GM12864 (cell line): ENCODE measurements at places on chromosomes 11 and 22.

GRCh38 chr11:26350002-26350401 lies 18.1 kb downstream of the ANO3 start:
- no peak for DNase-seq

GRCh38 chr11:114180301-114181055 lies 115.7 kb upstream of the NNMT start:
- no peak for DNase-seq

- DNase-seq = no peak
These were observed 98.2 kb upstream of the BID start for GRCh38 chr22:17872471-17872870.

DNA sequence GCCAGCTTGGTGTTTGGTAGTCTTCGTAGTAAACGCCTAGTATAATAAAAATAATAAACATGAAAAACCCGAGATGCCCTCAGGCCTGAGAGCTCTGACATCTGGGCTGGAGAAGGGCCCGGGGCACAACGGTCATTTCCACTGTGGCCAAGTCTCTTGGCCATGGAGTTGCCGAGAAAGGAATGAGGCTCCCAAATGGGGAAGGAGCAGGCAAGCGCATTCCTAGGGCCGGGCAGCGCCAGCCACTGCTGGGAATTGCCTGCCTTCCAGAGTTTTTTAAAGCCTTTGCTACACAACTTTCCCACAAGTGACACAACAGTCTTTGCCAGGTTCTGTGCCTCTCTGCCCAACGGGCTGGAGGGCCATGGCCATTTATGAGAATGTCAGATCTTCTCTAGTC lies 103.4 kb downstream of the NAV2 start:
- DNase-seq = no peak

GRCh38 chr11:73570415-73571114 lies 27.3 kb downstream of the FAM168A start:
- no peak for DNase-seq

DNA sequence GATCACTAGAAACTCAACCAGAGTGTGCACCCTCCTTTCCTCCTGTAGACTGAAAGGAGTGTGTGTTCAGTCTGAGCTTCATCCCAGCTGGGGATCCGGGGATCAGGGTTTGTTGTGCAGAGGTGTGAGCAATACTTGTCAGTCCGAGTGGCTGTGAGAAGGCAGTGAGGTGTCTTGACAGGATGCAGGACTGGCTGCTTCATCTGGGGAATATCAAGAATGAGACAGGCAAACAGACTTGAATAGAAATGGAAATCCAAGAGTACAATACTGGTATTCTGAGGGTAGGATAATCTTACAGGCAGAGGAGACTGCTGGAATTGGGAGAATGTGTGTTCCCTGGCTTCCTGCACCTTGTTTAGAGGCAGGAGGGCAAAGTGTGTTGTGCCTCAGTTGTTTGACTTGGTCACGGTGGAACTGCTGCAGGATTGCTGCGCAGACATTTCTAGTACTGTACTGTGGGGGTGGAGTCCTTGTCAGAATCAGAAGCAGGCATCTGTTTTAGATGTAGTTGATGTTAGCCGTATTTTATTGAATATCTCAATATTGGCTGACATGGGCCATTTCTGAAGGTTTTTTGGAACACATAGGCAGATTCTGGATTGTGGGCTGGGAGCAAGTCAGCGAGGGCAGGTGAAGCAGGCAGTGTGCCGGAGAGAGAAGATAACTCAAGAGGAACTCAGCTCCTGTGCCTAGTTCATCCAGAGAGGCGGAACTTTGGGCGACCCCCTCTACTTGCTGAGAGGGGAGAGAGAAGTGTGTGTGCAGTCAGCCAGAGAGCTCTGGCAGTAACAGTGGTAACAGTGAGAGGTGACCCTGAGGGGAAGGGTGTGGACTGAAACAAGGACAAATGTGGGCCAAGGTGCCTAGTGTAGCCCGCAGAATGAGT lies 27.1 kb upstream of the GRK2 start:
- no peak for DNase-seq

GRCh38 chr11:61142424-61142823 lies 18.8 kb downstream of the VPS37C start:
- no peak for DNase-seq

DNA sequence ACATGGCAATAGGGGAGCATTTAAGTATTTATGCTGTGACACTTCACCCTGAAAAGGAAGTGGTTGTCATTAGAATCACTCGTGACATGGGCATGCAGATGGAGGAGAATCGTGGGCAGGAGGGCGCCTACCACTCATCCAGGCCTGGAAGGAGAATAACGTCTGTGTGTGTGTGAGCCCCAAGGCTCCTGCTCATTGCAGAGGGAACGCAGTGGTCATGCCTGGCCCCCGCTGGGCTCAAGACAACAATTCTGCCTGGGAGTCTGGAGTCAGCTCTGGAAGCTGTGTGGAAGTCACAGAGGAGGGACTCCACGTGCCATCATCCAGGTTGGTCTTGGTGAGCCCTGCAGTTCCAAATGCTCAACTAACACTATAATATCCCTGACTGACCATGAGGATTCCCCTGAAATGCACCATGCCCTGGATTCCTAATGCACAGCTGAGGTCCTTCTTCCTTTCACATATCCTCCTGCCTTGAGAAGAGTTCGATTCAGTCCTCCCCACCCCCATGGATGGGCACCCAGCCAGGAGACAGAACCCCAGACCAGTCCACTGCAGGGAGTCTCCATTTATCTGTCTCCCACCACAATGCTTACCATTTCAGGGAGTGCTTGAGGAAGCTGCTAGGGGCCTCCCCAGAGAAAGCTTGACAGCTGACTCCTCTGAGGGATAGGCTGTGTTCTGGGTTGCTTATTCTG lies 446.9 kb upstream of the B3GAT1 start:
- no peak for DNase-seq

DNA sequence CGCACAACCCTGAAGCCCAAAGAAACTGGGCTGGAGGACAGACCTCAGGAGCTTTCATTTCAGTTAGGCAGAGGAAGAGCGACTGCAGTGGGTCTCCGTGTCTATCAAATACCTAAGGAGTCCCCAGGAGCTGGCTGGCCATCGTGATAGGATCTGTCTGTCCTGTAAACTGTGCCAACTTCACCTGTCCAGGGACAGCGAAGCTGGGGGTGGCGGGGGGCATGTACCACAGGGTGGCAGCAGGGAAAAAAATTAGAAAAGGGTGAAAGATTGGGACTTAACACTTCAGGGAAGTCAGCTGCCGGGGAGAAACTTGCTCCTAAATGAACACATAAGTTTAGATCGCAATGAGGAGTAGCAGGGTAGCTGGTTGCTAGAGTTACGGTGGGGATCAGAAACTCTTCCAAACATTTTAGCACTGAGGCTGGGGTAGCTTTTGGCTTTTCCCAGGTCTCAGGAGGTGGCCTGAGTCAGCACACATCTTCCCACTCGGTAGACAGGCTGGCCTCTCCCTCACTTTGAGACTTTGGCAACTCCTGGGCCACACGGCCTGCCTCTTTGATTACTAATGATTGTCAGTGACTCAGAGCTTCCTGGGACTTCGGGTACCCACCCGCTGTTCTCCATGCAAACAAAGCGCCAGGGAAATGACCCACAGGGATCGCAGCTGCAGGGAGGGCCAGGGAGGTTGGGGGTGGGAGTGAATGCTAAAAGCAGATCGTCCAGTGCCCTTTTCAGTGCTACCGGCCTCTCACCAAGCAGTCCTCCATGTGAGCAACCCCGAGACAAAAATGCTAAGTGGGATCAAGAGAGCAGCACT lies 2.9 kb upstream of the MTFP1 start:
- no peak for DNase-seq

- no peak for DNase-seq
These were observed 32.0 kb upstream of the SERPIND1 start for GRCh38 chr22:20741634-20742581.

DNA sequence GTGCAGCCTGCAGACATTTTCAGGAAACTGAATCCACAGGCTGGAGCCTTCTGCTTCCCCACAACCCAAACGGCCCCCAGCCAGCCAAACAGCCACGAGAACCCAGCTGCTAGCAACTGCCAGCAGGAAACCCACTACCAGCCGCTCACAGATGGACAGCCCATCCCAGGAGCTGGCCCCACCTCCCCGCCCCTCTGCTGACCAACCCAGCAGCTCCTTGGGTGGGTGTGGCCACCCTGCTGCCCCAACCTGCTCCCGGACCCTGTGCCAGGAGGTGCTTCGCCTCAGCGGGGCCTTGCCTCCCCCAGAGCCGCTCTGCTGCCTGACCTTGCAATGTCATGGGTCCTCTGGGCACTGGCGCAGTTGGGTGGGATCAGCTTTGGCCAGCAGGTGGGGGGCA lies 8.2 kb upstream of the CCDC188 start:
- no peak for DNase-seq

GRCh38 chr11:69162505-69162904 lies 6.8 kb downstream of the SMIM38 start:
- DNase-seq = no peak

- DNase-seq = no peak
These were observed 19.9 kb downstream of the TEAD1 start for GRCh38 chr11:12694183-12694531.

DNA sequence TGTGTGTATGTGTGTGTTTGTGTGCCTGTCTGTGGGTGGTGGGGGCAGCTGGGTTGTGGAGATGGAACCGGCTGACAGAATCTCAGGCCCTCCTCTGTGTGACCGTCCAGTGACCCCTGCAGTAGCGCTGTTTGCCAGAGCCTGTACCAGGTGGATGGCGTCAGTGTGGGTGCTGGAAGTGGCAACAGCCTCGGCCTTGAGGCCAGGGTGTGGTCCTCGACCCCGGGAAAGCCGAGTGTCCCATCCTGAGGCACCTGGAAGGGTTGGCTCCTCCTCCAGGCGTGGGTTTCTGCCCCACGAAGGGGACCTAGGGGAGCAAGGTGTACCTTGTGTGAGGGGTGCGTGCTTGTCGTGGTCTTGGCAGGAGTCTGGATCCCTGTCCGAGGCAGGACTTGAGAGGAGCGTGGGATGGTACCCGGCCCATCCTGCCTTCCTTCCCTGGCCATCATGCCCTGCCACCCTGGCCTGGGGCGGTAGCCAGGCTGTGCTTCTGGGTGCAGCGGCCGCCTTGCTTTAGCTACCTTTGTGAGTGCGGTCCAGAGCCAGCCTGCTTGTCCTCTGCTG lies 16.5 kb downstream of the TPCN2 start:
- DNase-seq = no peak
